ENCODE measurements at places on chromosomes 2 and 18.

GRCh38 chr2:60891180-60891579, 9.8 kb downstream of the REL start:
- DNase-seq: no peak

GRCh38 chr18:24459772-24460171, 665 bp upstream of the HRH4 start:
- no peak for DNase-seq

- DNase-seq: no peak
Observed at GRCh38 chr18:41131050-41131449, 824.0 kb upstream of the PIK3C3 start.

DNA sequence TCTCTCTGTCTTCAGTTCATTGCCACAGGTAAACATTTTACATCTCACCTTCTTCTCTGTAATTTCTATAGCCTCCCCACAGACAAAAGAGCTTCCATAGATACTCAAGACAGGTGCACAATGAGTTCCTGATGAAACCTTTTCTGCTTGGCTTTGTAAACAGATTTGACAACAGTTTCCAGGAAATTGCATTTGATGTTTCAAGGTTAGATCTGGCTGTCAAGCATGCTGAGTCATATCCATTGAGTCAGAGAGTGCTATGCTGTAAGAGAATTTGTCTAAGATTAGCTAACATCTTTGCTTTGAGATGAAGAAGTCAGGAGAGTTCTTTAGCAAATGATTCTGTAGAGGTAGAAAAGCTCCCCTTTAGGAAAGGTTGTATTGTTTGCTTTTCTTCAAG, 40.6 kb upstream of the MAP2 start:
- no peak for DNase-seq

DNA sequence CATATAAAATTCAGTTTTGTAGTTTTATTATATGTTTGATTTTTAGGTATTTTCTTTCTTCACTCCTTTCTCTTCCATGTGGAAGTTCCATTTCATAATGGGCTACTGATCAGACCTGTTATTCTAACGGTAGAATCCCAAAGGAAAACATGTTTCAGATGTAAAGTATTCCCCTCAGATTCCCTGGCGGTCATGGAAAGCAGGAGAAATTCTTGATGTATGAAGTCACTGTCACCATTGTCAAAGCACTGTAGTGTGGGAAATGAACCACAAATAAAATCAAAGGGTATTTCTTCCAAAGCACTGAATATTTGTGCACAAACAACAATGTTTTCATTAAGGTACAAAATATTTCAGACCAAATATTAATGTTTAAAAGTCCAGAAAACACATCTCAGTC, 237.3 kb upstream of the KLHL14 start:
- no peak for DNase-seq

- no peak for DNase-seq
Observed at GRCh38 chr2:182499706-182500470, 73.1 kb upstream of the PDE1A start.

GRCh38 chr2:108852375-108852774, 65.8 kb downstream of the CCDC138 start:
- no peak for DNase-seq

DNA sequence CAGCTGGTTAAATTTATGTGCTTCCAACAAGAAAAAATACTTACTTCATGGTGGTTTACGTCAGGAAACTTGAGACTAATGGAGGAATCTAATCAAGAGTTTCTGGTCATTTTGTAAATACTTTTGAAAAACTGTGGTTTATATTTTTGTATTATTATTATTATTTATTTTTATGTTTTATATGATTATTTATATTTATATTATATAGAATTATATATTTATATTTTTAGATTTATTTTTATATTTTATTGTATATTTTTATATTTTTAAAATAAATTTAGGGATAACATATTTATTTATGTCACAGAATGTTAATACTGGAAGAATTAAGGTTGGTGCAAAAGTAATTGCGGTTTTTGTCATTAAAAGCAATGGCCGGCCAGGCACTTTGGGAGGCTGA, 474.5 kb upstream of the DDX18 start:
- no peak for DNase-seq

GRCh38 chr2:200534572-200534971, 8.6 kb downstream of the SGO2 start:
- DNase-seq: no peak

GRCh38 chr2:62996534-62997186, 54.0 kb upstream of the OTX1 start:
- DNase-seq: no peak

DNA sequence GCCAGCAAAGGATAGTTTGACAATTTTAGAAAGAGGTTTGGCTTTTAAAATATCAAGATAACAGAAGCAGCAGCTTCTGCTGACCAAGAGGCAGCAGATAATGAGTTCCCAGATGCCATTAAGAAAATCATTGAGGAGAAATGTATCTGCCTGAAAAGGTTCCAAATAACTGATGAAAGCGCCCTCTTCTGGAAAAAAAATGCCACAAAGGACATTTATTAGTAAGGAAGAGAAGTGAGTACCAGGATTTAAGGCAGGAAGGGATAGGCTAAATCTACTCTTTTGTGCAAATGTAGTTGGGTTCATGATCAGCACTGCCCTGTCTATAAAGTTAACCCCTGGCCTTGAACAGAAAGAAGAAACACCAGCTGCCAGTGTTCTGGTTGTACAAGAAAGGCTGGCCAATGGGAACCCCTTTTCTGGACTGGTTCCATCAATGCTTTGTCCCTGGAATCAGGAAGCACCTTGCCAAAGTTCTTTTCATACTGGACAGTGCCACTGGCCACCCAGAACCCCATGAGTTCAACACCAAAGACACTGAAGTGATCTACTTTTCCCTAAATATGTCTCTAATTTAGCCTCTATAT, 40.6 kb downstream of the DHX57 start:
- peak; percentile 25 for DNase-seq

DNA sequence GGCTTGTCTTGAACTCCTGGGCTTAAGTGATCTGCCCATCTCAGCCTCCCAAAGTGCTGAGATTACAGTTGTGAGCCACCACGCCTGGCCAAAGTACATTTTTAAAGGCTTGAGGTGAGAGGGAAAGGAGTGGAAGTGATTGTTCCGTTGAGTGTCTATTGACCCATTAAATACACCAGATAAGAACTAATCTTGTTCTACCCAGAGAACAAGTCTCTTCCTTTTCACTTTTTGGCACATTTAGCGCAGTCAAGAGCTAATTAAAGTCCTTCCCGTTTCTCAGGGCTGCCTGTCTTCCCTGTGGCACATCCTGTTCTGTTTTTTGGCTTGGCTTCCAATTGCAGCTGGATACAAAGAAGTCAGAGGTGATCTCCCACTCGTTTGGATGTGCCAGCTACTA, 172.3 kb downstream of the ALPK2 start:
- DNase-seq: no peak

DNA sequence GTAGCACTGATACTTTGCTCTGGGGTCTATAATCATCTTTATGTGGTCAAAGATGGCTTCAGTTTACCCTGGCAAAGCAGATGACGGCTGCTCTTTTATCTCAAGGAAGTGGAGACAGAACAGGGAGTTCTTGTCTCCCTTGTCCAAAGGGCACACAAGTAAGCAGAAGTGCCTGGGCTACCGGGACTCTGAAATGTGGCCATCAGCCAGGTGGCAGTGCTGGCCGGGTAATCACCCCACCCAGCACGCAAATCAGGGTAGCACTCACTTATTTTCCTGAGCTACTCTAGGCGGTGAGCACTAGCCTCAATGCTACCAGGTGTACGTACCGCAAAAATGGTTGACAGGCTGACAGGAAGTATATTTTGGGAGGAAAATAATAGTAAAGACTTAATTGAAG, 119.7 kb upstream of the ETAA1 start:
- no peak for DNase-seq

- no peak for DNase-seq
Observed at GRCh38 chr18:44733069-44733753, 52.5 kb downstream of the SETBP1 start.
